ENCODE measurements at places on chromosomes 11 and 22.

- no peak for DNase-seq
Measured at GRCh38 chr22:37014835-37015586, 4.2 kb downstream of the TST start.

GRCh38 chr11:27459191-27459590 lies 13.4 kb downstream of the LGR4 start:
- no peak for DNase-seq

DNA sequence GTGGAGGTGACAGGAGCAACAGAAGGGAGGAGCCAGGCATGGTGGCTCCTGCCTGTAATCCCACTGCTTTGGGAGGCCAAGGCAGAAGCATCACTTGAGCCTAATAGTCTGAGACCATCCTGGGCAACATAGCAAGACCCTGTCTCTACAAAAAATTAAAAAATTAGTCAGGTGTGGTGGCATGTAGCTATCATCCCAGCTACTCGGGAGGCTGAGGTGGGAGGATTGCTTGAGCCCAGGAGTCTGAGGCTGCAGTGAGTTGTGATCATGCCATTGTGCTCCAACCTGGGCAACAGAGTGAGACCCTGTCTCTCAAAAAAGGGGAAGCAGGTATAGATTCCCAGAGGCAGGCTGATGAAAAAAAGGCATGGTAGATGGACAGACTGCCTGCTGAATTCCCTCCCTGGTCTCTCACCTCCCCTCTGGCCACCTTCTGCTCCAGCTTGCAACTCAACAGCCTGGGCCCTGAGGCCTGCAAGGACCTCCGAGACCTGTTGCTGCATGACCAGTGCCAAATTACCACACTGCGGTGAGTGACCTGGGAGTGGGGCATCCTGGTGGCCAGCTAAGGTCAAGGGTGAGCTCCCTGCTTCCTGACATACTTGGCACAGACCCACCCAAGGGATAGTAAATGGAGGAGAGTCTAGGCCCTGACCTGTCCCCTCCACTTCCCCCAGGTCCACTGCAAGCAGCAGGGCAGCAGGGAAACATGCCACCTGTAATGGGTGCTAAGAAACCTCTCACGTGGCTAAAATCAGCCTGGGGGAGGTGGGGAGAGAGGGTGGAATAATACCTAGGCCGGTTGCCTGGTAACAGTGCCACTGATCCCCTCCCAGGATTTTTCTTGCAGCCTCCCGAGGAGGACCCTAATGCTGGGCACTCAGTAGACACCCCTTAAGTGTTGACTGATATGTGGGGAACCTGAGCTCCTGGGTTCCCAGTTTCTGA lies 4.3 kb upstream of the NHERF4 start:
- no peak for DNase-seq

DNA sequence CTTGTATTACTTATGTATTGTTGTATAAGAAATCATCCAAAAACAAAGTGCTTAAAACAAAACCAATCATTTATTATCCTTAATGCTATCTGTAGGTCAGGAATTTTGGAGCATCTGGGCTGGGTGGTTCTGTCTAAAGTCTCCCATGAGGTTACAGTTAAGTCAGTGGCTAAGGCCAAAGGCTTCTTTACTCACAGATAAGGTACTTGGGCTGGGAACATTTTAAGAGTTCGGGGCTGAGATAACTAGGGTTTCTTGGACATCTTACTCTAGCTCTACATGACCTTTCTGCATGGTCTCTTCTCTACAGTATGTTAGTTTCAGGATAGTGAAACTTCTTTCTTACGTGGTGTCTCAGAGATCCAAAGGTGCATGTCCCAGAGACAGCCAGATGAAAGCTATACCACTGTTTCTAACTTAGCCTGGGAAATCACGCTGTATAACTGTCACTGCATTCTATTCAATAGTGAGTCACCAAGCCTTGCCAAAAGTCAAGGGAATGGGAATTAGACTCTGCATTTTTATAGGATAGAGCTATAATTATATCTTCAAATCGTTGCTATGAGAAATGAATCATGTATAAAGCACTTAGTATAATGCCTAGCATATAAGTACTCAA lies 29.6 kb downstream of the SOX6 start:
- peak; percentile 19 for DNase-seq

GRCh38 chr11:16935518-16936302 lies 78.5 kb downstream of the PLEKHA7 start:
- DNase-seq = peak; percentile 57

DNA sequence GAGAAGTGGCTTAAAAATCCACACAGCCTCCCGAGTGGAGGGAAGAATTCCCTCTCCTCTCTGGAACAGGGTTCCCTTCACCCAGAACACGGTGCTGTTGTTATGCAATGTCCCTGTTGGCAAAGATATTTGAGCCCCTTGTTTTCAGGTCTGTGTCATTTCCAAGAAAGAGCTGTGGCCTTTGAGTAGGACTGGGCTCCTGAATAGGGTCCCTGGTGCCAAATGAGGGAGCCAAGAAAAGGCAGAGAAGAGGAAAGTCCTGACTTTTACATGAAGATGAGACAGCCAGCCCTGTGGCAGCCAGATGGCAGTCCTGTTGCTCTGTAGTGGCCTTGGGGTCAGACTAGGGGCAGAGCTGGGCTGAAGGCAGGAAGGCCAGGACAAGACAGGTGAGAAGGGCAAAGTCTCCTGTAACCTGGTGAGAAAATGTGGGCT lies 51.2 kb upstream of the ELF5 start:
- no peak for DNase-seq

- DNase-seq = no peak
Measured at GRCh38 chr22:36215981-36216380, 14.4 kb upstream of the APOL4 start.

- DNase-seq = no peak
Measured at GRCh38 chr22:50547263-50547985, 1.7 kb downstream of the KLHDC7B start.

DNA sequence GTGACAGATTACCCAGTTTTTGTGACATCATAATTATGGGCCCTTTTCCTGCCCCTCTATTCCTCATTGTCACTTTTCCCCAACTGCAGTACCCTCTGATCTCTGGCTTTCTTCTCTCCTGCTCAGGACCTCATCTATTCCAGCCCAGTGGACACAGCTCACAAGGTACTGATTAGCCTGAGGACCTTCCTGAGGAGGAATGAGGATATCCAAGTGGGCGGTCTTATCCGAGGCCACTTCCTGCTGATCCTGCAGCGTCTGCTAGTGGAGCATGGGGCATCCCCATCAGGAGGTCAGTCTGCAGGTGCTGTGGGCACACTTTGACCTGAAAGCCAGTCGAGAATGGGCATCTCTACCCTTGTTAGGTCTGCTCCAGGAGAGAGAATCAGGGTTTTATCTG lies 24.5 kb upstream of the CCDC134 start:
- DNase-seq = no peak

DNA sequence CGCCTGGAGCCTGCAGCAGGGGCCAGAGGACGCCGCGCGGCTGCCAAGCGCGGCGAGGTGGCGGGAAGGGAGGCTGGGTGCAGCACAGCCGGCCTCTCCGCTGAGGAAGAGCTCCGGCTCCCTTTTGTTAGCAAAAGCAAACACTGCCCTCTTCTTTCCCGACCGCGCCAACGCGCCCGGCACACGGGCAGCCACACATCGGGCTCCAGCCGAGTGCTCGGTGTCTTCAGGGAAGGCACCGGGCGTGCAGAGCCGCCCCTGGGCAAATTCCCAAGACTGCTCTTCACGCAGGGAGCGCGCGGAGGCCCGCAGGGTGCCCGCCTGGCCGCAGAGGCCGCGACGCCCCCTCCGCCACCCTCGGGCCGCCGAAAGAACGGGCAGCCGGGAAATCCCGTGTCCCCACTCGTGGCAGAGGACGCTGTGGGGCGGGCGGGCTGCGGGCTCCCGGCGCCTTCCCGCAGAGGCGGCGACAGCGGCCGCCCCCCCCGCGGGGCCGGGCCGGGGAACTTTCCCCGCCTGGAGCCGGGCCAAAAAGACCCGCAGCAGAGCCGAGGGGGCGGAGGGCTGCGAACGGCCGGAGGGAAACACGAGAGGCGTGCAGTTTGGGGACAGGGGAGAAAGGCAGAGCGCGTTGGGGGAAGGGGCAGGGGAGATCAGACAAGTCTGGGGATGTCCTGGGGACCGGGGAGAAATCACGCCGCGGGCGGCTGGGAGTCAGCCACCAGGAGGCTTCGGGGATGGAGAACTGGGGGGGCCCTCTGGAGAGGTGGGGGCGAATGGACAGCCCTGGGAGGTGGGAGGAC lies 931 bp downstream of the CADM1 start:
- DNase-seq = peak; percentile 30

- DNase-seq = peak; percentile 19
Measured at GRCh38 chr11:72924568-72925190, 110.5 kb downstream of the ATG16L2 start.

DNA sequence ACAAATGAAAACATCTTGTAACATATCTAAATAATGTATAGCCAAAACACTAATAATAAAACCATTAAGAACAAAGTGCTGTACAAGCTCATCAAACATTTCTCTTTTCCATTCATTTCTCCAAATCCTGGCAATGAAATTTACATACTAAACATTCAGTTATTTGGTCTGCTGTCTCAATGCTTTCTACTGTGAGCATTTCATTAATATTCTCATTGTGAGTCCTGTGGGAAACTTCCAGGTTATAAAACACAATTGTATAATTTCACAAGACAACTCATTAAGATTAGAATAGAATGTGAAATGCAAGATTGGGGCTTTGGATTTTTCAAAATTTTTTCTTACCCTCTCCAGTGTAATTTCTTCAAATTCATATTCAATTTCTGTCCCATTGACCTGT lies 876.9 kb upstream of the CCDC90B start:
- no peak for DNase-seq

- no peak for DNase-seq
Measured at GRCh38 chr11:120383518-120384155, 47.4 kb downstream of the ARHGEF12 start.

DNA sequence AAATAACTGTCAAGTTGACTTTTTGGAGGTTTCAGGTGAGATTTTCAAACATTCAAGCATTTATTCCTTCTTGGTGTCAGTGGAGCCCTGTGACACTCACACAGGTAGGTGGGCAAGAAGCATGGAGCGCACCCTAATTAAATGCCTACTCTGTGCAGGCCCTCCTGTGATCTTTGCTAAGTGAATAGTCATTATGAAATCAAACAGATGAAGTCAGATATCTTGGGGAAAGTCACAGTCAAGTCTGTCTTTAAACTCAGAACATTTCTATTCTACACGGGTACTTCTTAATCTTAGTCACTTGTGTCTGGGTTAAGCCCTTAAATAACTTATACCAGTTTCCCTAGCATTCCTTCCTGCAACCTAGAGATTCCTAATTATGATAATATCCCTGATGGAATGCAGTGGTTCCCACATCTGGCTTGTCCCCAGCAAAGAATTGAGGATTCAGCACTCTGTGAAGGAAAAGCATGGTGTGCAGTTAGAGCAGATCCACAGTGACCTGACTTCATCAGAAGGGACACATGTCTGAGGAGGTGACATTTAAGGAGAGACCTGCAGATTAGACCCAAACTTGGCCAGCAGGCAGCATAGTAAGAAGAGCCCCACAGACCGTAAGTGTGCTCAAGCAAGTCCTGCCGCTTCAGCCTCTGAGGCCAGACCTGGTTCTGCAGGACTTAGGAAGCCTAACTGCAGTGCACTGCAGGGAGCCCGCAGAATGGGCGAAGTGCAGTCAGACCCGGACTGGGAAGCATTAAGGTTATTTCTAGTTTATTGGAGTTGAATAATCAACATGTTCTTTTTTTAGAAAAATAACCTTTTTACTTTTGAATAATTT lies 85.3 kb upstream of the GAL start:
- DNase-seq = no peak

DNA sequence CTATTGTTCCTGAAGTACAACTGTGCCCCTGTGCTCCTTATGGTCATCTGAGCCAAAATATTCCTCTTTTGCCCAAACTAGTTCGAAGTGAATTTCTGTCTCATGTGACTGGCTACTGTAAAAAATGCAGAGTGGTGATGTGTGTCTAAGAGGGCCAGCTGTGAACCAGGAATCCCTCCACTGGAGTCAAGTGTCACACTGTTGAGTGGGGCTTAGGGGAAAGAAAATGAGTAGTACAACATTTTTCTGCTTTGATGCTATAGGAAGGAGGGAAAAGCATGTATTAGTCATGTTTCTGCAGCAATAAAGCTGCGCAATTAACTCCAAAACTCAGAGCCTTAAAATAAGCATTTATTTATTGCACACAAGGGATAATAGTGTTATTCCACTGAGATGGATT lies 39.8 kb upstream of the HMGXB4 start:
- DNase-seq = no peak

DNA sequence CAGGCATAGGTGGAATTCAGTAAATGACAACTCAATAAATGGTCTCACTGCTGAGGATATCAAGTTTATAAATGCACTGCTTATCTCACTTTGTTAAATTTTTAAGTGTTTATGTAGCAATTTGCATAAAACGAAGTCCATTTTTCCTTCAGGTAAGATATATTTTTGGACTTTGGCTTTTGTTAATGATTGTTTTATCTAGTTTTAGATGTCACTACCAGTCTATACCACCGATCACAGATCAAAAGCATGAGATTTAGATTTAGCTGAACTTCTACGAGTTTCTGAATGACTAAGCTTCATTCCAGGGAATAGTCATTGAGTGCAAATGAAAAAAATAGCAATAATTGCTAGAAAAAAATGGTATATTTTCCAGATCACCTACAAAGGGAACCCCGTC lies 12.8 kb upstream of the SLC5A12 start:
- DNase-seq = no peak

DNA sequence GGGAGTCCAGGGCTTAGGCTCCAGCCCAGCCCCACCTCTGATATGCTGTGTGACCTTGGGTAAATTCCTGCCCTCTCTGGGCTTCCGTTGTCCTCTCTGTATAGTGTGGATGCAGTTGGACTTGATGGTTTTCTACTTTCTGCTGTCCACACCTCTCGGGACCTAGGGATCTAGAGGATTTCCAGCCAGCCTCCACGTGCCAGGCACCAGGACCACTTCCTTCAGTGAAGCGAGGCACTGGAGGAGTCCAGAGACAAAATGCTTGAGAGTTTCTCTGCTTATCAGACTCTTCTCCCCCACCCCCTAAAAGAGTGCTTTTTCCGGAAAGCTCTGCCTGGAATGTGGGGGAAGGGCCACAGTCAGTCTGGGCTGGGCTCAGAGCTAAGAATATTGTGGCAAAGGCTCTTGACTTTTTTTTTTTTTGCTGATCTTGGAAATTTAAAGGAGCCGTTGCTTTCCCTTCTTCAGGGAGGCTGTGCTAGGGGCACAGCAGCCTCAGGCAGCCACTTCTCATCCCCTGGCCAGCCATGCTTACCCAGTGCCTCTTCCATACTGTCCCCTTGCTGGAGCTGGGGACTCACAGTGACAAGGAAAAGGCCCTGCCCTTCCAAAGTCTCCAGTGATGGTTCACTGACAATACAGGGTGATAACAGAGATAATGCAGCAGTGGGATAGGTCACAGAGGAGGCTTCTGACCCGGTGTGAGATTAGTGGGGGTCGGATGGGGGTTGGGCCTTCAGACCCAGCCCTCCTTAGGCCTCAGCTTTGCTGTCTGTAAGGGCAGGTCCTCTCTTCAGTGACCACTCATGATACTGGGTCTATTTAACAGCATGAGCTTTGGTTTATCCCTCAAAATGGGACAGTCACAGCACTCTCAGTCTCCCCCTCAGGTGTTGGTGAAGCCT lies 2.9 kb upstream of the SERPINH1 start:
- DNase-seq = peak; percentile 71

DNA sequence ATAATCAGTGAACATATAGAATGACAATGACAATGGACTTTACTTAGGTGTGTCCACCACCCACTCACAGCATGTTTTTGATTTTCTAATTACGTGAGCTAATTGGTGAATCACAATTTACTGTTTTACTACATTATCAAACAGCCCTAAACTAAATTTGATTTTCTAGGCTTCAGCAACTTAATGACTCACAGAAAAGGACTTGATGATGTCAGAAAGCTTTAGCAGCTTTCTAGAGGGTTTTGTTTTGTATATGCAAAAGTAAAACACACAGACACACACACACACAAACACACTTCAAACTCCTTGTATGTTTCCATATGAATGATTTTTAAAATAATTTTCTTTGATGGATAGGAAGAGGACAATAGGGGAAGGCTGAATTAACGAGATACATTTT lies 878.6 kb upstream of the CCDC90B start:
- DNase-seq = no peak
